ENCODE measurements at places on chromosomes 6 and 20.
A peak's percentile ranks its signal among the peaks of the same experiment; 100 is the strongest.

- no peak for DNase-seq
These were observed 138.0 kb downstream of the FUT9 start for GRCh38 chr6:96153775-96154174.

DNA sequence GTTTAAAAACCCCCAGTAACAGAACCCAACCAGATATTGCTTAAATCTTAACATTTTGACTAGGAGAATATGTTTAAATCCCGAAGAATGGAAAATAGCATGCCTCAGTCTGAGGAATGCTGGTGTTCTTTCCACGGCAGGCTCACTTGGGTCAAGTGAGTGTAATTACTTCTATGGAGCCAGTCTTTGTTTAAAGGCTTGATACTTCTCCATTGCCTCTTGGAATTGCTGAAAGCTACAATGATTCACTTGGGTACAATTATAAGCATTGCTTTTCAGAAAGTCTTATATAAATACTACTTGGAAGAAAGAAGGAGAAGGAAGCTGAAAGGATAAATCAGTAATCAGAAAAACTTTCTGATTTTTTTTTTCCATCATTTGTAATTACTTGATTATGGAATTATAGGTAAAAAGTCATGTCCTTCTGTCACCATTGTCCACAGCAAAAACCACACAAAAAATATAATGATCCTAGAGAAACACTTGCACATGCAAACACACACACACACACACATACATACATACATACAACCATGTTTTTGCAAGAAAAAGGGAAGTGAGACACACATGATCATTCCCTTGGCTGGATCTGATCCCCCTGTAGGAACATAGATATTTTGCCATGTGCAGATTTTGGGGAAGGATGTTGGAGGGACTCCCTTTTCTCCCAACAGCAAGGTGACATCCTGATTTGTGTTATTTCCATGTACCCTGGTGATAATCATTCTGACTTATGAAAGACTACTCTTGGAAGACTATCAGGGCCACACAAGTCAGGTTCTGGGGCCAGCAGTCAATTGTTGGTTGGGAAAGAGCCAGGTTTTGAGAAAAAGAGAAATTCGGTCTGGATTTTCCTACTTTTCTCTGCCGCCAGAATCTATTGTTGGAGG lies 396.0 kb upstream of the BTBD3 start:
- no peak for DNase-seq

DNA sequence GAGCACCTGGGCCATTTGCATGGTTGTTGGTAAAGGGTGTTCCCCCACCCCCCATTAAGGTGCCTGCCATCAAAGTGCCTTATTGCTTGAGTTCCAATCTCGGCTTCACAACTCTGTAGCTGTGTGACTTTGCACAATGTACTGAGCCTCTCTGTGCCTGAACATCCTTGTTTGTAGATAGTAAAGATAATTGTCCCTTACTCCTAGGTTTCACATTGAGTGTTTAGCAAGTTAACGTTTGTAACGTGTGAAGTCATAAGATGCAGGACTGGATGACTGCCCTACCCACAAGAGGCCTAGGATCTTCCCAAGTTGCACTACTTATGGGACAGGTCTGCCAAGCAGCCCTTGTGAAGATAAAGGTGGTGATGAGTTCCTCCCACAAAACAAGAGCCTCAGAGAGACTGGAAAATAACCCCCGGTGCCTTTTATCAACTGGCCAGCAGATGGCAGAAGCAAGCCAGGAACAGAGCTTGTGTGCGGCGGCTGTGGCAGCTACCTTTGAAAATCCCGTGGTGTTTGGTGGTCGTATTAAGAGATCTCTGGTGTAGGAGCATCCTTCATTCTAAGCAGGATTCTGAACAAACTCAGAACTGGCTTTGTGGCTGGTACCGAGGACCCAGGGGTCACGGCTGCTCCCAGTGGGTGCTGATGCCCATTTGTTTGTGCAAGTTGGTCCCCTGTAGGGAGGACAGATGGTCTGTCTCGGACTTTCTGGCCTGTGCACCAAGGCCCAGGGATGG lies 99.1 kb downstream of the CDH26 start:
- DNase-seq: no peak

- DNase-seq: no peak
These were observed 76.6 kb downstream of the ANKEF1 start for GRCh38 chr20:10111139-10111958.

GRCh38 chr6:35044761-35045421 lies 96.2 kb downstream of the TCP11 start:
- DNase-seq: peak; percentile 88

DNA sequence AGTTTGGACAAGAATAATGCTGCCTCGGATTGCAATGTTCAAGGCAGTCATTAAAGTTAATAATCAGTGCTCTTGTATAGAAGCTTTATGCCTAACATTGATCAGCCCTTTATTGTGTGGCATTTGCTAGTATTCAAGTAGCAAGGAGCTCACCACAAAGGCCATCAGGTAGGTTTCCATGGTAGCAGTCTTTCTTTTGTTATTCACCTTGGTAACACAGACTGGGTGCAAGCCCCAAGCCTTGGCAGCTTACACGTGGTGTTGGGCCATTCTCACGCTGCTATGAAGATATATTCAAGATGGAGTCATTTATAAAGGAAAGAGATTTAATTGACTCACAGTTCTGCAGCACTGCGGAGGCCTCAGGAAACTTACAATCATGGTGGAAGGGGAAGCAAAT lies 149.3 kb downstream of the ADAT2 start:
- DNase-seq: no peak

GRCh38 chr20:44399446-44399845 lies 43.9 kb downstream of the HNF4A start:
- no peak for DNase-seq

- DNase-seq: no peak
These were observed 11.6 kb downstream of the TMEM30A start for GRCh38 chr6:75273009-75273408.

DNA sequence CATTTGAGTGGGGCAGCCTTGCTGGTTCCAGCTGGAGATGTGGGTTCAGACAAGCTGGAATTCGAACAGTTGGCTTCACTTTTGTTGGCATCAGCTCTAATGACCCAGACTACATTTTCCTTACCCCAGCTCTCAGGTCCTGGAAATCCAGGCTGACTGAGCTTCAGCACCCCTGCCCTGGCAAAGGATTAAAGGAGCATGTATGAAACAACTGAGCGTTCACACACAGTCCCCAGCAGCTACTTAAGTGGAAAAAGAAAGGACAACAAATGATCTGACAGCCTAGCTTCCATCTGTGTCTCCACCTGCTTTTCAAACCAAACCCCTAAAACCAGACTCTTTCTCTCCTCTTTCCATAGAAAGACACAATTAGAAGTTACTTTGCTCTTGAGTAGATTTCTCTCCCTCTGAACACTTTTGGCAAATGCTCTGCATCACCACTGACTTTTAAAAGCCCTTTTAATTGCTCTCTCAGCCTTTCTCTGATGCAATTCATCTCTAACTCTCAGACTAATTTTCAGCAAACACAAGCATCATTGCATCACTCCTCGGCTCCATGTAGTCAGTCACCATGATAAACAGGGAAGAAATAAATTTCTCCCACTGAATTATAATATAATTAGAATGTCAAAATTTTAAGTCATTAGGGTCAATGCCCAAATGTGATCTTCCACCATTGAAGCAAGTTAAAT lies 28.1 kb downstream of the ROS1 start:
- DNase-seq: no peak

- no peak for DNase-seq
These were observed 85.1 kb downstream of the LYRM2 start for GRCh38 chr6:89553431-89553830.

DNA sequence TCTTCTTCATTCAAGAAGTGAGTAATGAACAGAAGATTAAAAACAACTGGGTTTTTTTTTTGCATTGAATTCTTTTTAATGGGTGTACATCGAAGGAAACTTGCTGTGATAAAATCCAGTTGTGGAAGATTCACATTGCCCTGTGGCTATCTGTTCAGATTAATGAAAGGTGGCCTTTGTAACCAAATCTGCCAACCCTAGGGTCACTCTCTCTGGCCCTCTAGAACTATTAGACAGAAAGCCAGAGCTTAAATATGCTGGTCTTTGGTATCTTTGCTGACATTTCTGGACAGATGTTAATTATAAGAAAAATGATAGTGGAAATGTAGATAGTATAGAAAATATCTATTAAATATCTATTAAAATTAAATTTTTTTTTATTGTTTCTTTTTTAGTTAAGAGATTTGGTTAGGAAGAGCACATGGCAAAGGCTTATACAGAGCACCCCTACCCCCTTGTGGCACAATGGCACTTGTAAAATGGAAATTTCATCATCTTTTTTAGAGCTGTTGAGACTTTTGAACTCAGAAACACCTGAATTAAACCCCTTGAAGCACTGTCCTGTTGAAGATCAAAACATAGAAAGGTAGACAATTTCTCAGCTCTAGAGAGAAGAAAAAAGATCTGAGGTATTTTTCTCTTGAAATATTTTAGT lies 572.5 kb downstream of the PKHD1 start:
- no peak for DNase-seq

GRCh38 chr20:32482442-32483261 lies 102.5 kb downstream of the NOL4L start:
- no peak for DNase-seq

GRCh38 chr6:24897186-24897585 lies 38.6 kb downstream of the RIPOR2 start:
- DNase-seq: no peak

DNA sequence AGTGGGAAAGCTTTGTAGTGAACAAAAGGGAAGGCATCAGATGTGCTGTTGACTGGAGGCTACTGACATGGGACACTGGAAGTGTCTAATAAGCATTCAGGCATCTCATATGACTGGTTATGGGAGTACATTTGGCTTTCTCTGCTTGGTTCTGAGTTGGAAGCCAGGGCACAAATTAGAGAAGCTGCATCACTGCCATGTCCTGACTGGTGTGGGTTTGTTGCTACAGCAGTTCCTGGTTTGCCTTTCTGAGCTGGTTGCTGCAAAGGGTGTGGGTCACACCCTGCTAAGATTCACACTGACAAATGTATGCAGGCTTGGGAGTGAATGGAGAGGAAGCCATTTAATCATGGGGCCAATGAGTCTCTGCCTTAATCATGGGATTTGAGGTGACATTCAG lies 36.2 kb upstream of the NANP start:
- no peak for DNase-seq

GRCh38 chr6:133837801-133838349 lies 51.0 kb upstream of the TCF21 start:
- no peak for DNase-seq

- DNase-seq: no peak
These were observed 160.3 kb downstream of the KIF16B start for GRCh38 chr20:16412906-16413305.

All from pulmonary artery endothelial cell (primary cell).